Stimulated activated CD4-positive, alpha-beta T cell treated with anti-CD3 and anti-CD28 coated beads, Interleukin-1b, Interleukin-23, amount 100 ng/mL, for 4 hours (primary cell): ENCODE measurements at places on chromosomes 3 and 15.

DNA sequence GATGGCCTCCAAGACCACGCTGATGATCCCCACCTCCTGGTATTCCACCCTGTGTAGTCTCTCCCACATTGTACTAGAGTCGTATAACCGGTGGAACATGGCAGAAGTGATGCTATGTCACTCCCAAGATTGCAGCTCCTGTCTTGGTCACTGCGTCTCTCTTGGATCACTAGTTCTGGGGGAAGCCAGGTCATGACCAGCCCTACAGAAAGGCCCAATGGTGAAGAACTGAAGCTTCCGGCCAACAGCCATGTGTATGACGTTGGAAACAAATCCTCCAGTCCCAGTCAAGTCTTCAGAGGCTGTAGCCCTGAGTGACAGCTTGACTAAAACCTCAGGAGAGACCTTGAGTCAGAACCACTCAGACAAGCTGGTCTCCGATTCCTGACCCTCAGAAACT is 61.9 kb upstream of the FNDC3B start:
- DNase-seq, result no peak

DNA sequence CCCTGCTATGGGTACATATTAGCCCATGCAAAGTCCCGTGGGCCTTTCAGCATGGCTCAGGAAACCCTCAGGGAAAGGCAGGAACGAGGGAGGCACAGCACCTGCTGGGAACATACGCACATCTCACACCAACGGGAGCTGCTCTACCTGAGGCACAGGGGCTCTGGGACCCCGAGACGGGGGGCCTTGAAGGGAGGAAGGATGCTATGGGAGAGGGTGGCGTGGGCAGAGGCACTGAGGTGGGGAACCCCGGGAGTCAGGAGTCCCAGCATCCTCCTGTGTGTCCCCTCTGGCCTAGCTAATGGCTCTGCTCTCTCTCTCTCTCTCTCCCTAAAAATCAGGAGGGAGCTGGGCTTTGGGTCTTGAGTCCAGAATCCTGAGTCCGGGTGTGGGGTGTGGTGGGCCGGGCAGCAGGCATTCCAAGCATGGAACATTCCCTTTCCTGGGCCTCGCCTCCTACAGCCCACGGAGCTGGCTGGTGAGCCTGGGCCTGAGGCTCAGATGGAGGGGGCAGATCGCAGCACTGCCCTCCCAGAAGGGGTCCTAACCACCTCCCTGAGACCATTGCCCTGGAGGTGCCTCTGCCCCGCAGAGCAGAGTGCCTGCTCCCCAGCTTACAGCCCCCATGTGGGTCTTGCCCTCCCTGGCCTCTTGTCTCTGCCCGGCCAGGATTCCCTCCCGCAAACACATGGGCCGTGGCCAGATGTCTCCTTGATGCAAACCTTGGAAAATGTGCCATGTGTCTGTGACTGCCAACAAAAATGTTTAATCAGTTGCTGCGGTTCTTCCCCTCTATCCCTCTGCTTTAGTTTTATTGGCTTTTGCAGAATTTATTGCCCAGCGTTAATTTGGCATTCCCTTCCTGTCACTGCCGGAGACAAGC is 101.6 kb downstream of the TMEM266 start:
- no peak for DNase-seq

DNA sequence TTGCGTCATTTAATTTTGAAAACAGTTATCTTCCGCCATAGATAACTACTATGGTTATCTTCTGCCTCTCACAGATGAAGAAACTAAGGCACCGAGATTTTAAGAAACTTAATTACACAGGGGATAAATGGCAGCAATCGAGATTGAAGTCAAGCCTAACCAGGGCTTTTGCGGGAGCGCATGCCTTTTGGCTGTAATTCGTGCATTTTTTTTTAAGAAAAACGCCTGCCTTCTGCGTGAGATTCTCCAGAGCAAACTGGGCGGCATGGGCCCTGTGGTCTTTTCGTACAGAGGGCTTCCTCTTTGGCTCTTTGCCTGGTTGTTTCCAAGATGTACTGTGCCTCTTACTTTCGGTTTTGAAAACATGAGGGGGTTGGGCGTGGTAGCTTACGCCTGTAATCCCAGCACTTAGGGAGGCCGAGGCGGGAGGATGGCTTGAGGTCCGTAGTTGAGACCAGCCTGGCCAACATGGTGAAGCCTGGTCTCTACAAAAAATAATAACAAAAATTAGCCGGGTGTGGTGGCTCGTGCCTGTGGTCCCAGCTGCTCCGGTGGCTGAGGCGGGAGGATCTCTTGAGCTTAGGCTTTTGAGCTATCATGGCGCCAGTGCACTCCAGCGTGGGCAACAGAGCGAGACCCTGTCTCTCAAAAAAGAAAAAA is 1.2 kb downstream of the B2M start:
- peak; percentile 41 for DNase-seq

- no peak for DNase-seq
Measured at GRCh38 chr3:6806991-6807390, 53.9 kb upstream of the GRM7 start.

GRCh38 chr3:105214590-105214989 is 152.1 kb upstream of the ALCAM start:
- no peak for DNase-seq

DNA sequence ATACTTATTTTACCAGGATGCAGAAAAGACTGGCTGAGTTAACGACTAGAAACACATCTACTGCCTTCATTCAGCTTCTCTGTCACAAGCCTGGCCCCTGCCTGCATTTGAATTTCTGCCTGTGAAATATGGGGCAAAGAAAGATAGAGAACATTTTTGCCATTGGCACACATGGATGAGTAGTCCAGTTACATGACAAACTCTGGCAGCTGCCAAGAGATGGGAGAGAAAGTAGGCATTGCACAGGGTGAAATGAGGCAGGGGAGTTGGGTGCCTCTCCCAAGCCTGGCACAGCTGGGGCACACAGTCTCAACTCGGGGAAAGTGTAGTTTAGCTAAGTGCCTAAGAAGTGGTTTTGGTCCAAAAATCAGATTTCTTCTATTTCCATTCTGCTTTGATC is 24.0 kb downstream of the ANXA2 start:
- DNase-seq, result no peak

DNA sequence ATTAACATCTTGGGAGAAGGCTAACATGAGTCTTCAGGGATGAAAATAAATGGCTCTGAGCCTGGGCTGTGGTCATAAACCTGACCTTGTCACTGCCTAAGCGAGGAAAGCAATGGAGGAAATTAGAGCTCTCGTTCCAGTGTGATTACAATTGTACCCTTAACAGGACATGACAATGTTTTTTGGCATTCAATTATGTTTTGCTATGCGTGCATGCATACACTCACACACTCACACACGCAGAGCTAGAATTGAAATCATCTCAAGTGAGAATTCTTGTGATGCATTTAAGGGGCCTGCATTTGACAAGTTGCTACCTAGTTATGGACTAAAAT is 24.1 kb downstream of the ZNF80 start:
- no peak for DNase-seq

- DNase-seq, result no peak
Measured at GRCh38 chr3:38046027-38046426, 7.0 kb downstream of the DLEC1 start.

GRCh38 chr3:65550137-65550536 is 488.6 kb downstream of the MAGI1 start:
- no peak for DNase-seq

DNA sequence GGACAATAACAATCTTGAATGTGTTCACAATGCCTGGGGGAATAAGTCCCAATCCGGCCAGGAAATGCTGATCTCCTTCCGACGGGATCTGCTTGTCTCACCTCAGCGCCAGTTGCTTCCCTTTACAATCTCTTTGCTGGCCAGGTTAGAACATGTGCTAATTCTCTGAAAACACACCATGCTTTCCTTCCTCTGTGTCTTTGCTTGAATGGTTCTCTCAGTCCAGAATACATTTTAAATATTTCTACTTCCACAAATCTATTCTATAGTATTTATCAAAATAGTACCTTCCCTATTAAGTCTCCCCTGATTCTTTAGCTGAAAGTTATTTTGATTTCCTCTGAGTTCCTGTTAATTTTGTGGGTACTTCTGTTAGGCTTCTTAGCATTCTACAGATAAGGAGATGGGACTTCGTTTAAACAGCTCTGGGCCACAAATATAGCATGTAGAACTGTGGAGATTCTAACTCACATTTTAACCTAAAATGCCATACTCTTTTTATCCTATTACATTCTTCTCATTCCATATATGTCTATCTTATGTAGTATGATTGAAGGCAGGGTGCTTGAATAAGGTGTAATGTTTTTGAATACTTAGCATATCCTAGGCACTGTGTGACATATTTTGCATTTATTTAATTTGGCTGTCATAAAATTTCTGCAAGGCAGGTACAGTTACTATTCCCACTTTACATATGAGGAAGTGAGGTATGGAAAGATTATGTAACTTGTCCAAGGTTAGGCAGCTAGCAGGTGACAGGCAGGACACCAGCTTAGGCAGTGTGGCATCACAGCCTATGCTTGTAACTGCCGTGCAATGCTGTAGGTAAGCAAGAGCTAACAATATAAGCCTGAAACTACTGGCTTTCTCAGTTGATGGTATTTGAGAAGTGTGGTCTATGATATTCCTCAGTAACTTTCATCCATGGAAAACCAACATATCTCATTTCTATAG is 299.8 kb downstream of the LPP start:
- DNase-seq, result no peak

DNA sequence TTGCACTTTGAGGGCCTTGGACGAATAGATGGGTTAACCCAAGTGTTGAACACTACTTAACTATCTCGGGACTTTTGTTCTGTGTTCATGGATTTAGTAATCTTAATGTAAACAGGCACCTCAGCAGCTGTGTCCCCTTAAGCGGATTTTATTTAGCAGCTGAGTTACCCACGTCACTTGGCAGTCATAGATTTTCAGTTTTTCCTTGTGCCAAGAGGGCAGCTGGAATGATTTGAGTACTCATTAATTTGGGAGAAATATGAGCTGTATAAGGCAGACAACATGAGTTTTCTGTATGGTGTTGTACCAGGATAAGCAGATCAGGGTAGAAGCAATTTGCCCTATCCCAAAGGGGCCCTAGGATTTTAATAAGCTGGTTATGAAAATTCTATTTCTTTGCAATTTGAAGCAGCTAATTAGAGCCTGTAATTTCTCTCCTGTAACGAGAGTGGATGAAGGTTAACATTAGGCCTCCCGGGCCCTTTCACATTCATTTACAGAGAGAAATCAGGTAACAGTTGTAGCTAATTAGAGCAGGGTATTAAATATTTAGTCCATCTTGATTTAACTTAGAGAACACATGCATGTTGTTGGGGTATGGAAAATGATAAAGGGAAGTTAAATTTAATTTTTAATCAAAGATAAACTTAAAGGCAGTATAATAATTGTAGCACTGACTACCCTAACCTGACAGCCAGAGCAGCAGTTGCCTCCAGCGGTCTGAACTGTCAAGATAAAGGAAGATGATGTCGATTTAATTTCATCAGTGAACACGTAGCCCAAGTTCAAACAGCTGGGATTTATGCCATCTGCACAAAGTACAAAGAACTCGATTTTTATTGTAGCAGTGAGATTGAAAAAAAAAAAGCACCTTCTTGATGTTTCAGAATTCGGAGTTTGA is 194.5 kb downstream of the LRTM1 start:
- no peak for DNase-seq

GRCh38 chr3:172370419-172370818 is 77.8 kb downstream of the GHSR start:
- no peak for DNase-seq

- DNase-seq, result no peak
Measured at GRCh38 chr3:58001979-58002378, 6.2 kb upstream of the FLNB start.

DNA sequence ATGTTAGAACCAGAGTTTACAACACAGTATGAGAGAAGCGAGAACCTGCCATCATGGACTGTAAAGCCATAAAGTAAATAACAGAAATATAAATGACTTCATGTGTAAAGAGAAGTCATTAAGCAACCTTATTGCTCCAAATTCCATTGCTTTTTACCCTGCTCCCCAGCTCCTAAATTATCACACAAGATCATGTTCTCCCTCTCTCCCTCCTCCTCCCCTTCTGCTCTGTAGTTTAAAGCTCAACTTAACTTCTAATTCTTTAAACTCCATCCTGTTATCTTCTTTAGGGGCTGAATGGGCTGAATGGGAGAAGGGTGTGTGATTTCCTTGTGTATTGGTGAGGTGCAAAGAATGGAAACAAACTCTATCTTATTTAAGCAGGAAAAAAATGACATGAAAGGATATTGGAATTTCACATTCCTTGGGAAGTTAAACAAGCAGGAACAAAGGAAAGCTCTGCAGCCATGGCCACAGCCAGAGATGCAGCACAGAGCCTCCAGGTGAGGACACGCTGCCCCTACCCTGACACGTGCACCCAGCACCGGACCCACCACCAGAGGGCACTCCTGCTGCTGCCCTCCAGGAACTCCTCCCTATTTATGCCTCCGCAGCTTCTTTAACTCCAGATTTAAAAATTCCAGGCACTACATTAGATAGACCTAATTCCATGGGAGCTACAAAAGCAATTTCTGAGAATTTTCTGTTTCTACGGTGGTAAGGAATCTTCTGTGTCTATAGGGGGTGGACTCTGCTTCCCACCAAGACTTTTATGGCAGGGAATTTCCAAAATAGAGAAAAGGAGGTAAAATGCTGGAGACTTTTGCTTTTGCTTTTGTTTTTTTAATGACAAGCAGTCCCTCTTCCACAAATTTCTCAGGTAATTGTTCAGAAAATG is 76.9 kb upstream of the ABI3BP start:
- DNase-seq, result peak; percentile 18

- DNase-seq, result no peak
Measured at GRCh38 chr3:171788546-171789351, 21.5 kb downstream of the PLD1 start.

DNA sequence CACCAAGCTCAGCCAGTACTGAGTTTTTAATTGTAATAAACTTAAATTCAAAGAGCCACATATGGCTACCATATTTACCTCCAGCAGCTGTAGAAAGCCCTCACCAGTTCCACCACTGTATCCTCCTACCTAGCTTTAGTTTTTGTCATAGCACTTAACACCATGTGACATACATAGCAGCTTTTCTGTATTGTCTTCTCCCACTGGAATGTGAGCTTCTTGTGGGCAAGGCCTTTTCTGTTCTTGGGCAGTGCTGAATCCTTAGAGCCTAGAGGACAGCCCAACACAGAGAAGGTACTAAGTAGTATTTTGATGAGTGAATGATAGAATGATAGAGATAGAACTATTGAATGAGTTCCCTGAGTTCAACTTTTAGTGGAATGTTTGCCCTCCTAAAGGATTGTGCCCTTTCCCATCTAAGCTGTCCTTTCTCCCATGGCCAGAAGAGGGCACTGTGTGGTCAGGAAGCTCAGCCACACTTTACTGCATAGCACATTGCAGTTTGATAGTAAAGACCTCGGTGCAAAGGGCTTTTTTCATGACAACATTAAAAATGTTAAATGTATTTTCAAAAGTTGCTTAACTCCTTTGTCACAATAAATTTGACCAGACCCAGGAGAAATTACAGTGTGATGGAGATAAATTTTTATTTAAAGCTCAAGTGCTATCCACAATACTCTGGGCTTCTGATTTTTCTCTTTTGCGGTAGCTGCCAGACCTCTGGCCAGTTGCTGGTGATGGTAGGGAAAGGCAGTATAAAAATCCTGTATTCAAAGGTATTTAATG is 115.8 kb downstream of the GHSR start:
- DNase-seq, result peak; percentile 49

GRCh38 chr15:40893019-40893670 is 1.1 kb upstream of the VPS18 start:
- DNase-seq, result no peak

GRCh38 chr3:69718866-69719586 is 20.2 kb upstream of the MITF start:
- no peak for DNase-seq

- DNase-seq, result no peak
Measured at GRCh38 chr3:264394-265156, 68.0 kb downstream of the CHL1 start.

- no peak for DNase-seq
Measured at GRCh38 chr15:88651971-88652370, 13.2 kb downstream of the ISG20 start.
